ENCODE measurements at places on chromosomes 1 and 21.

- no peak for DNase-seq
Observed at GRCh38 chr1:111887875-111888274, 101.6 kb downstream of the KCND3 start.

- DNase-seq, result no peak
Observed at GRCh38 chr1:157782931-157783330, 6.0 kb upstream of the FCRL2 start.

DNA sequence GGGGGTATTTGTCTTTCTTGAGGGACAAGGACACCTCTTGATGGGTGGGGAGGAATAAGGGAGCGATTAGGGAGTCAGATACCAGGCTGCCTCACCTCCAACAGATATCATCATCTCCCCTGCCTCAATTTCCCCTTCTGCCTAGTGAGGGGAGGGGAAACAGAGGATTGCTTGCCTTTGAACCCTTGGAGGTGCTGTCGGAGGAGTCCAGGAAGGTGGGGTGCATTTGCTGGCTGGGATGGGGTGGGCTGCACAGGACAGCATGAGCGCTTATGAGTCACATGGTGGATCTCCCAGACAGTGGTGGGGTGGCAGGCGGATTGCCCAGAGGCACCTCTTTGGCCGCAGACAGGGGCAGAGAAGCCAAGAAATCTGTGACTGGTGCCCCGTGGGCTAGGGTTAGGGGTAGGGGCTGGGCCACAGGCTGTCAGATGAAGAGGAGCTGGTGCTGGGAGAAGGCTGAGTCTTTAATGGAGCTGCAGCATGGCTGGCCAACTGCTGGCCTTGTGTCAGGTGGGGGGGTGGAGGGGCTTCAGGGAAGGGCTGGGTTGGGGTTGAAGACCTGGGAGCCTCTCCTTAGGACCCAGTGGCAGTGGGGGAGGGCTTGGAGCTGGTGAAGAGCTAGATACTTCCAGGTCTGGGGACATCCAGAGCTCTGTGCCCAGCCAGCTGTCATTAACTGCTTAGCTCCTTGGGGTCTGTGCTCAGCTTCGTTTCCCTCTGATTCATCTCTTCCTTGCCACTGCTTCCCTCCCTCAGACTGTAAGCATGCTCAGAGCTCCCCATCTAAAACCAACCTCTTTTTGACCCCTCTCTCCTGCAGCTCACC lies 7.0 kb upstream of the ADORA1 start:
- DNase-seq, result peak; percentile 65

DNA sequence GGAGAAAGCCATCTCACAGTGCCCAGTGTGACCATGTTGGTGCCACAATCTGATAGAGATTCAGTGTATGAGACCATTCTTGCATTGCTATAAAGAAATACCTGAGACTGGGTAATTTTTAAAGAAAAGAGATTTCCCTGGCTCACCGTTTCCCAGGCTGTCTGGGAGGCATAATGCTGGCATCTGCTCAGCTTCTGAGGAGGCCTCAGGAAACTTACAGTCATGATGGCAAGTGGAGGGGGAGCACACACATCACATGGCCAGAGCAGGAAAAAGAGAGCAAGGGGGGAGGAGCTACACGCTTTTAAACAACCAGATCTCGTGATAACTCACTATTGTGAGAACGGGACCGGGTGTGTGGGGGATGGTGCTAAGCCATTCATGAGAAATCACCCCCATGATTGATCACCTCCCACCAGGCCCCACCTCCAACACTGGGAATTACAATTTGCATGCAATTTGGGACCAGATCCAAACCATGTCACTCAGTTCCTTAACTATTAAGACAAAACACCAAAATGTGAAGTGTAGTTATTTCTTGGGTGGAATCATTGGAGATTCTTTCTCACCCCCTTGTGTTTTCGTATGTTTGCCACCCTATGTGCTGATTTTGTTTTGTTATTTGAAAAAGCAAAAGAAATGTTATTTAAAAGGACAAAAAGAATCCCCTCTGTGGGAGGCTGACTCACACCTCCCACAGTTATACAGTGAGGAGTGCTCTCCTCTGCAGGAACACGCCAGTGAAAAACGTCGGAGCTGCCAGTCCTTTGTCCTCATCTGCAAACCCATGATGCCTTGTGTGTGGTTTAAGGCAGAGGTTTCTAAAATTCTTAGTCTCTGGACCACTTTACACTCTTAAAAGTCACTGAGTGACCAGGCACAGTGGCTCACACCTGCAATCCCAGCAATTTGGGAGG lies 46.9 kb upstream of the IFNLR1 start:
- no peak for DNase-seq

GRCh38 chr1:196078691-196079090 lies 529.5 kb downstream of the KCNT2 start:
- DNase-seq, result peak; percentile 20

DNA sequence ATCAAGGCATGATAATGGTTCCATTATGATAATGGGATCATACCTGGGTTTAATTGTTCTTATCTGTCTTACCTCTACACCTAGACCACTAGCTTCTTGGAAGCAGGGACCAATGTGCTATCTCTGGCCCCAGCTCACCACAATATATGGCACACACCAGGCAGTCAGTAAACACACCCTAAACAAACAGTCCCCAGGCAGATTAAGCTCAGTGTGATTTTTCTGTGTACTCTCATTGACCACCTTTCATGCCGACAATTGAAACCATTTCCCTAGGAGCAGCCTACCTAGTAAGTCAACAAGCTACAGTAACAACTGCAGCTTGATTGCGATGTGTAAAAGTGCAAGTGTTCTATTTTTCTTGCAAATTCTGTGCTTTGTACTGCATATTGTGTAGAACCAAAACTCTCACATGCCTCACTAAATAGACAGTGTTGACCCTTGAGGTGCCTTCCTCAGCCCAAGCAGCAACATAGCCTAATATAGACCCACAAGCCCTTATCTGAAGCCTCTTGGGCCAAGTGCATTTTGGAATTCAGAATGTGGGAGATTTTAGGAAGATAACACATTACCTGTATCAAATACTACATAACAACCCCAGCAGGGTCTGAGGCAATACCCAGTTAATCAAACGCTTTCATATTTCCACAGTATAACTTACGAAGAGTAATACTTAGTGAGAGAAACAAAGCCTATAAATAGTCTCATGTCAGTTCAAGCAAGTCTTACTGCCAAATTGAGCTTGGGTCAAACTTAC lies 32.0 kb downstream of the INPP5B start:
- no peak for DNase-seq

GRCh38 chr21:28884481-28884880 lies 108.2 kb downstream of the LTN1 start:
- peak; percentile 30 for DNase-seq

- no peak for DNase-seq
Observed at GRCh38 chr1:6509919-6510291, 18.4 kb upstream of the PLEKHG5 start.

DNA sequence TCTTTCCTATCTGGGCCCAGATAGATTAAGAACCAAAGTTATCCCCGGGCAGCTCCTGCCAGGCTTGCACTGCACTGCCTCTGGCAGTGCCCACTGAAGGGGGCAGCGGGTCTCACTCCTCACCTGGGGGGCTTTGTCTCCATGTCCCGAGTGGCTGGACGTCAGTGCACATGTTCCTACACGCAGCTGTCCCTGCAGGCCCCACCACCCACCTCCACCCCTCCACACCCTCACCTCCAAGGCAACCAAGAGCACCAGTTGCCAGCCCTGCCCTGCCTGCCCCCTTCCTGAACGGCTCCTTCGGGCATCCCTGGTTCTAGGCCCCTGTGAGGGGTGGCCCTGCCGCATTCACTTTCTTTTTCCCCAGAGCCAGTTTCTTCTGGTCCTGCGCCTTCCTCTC lies 147.2 kb downstream of the PEX14 start:
- DNase-seq, result no peak

DNA sequence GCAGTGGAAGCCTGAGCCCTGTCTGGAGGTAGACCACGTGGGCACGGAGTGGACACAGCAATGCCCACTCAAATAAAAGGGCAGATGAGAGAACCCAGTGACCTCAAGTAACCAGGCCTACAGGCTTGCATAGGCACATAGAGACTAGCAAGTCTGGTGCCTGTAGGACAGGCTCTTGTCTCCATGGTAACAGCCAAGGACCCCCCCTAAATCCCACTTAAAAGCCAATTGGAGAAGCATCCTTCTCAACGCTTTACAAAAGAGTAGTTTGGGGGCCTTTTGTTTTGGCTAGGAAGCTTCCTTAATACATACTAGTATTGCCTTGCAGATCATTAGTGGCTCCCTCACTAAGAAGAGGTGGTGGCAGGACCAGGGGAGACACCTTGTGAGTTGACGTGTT lies 63.9 kb downstream of the VWA5B1 start:
- no peak for DNase-seq

GRCh38 chr1:232477728-232478127 lies 152.2 kb downstream of the SIPA1L2 start:
- DNase-seq, result peak; percentile 98

DNA sequence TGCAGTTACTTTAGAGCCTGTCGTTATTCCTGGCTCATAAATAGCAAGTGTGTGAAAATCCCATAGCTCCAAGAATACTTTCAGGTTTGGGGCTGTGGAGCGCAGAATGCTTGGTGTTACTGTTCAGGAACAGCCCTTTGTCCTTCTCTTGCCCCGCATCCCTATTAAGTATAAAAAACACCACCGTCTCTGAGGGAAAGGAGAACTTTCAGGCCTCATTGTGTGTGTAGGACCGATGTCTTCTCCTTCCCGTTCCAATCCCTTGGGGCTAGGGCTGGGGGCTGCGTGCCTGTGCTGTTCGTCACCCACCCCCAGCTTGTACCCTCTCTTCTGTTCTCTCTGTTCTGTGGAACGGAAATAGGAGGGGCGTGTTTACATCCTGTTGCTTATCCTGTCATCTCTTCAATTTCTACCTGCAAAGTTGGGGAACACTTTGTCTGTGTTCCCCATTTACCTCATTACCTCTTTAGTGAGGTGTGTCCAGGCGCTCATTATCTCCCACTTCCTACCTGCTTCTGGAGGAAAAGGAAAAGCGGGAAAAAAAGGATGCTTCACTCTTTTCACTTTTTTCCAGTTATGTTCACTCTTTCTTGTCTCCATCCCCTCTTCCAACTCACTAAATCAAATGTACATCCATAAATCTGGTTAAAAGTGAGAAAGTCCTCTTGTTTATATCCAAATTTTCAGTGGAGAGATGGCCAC lies 788 bp upstream of the TXNIP start:
- no peak for DNase-seq

DNA sequence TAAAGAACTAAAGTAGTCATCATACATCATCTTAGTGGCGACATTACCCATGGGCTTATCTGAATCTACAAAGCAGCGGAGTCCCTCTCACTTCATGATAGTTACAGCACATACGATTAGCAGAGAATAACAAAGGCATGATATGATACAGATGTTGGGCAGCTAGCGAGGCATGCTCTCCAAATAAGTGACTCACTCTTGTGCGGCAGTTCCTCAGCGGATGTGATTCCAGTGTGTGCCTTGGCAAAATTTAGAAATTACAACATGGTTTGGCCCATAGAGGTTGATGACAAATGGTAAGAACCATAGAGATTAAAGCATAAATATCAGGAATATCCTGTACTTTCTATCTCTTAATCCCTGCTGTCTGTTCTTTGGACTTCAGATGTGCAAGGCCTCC lies 48.1 kb upstream of the PAXBP1 start:
- peak; percentile 45 for DNase-seq
